Stimulated activated effector memory CD8-positive, alpha-beta T cell treated with anti-CD3 and anti-CD28 coated beads, Interleukin-12 subunit alpha, Interleukin-12 subunit beta, amount 100 ng/mL, for 72 hours (primary cell): ENCODE measurements at places on chromosomes 6 and 20.
A peak's percentile ranks its signal among the peaks of the same experiment; 100 is the strongest.

GRCh38 chr6:41965429-41966213 lies 24.0 kb upstream of the CCND3 start:
- DNase-seq: no peak

- DNase-seq: peak; percentile 37
Measured at GRCh38 chr6:43724914-43725642, 37.5 kb upstream of the MRPS18A start.

DNA sequence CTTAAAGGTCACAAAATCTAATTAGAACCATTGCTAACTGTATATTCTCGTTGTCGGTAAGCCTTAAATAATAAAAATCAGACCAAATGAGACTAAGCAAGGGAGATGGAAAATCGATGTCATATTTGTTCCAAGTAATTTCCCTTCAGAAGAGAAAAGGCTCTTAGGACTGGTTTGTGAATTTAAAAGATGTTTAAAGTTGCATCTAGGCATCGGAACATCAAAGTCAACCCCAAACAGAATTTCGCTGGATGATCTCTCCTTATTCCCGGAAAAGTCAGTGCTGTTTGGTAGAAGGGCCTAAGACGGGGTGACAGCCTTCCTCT lies 63.8 kb downstream of the NPEPL1 start:
- no peak for DNase-seq

DNA sequence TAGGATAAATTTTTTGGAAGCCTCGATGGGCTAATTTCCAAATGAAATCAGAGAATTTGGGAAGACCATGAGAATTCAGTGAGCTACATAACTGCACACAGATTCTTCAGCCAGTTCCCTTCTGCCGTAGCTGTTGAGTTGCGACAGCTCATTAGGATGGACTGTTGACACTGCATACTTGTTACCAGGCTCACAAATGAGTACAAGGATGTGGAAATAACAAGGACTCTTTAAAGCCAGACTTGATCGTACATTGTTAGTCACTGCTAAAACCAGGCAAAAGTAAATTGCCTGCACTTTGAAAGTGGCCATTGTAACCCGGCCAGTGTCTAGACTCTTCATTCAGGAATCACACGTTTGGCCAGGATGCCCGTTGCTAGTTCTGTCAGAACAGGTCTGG lies 37.0 kb downstream of the NDUFAF5 start:
- DNase-seq: no peak

DNA sequence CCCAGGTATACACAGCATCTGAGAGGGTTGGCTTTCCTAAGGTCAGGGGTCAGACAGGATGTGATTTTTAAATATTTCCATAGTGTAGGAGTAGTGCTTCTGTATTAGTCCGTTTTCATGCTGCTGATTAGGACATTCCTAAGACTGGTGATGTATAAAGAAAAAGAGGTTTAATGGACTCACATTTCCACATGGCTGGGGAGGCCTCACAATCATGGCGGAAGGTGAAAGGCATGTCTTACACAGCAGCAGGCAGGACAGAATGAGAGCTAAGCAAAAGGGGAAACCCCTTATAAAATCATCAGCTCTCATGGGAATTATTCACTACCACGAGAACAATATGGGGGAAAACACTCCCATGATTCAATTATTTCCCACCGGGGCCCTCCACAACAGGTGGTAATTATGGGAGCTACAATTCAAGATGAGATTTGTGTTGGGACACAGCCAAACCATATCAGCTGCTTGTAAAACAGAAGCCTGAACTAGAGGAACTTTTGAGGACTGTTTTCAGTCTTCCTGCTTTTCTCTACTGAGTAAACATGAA lies 91.0 kb upstream of the MEI4 start:
- DNase-seq: no peak

DNA sequence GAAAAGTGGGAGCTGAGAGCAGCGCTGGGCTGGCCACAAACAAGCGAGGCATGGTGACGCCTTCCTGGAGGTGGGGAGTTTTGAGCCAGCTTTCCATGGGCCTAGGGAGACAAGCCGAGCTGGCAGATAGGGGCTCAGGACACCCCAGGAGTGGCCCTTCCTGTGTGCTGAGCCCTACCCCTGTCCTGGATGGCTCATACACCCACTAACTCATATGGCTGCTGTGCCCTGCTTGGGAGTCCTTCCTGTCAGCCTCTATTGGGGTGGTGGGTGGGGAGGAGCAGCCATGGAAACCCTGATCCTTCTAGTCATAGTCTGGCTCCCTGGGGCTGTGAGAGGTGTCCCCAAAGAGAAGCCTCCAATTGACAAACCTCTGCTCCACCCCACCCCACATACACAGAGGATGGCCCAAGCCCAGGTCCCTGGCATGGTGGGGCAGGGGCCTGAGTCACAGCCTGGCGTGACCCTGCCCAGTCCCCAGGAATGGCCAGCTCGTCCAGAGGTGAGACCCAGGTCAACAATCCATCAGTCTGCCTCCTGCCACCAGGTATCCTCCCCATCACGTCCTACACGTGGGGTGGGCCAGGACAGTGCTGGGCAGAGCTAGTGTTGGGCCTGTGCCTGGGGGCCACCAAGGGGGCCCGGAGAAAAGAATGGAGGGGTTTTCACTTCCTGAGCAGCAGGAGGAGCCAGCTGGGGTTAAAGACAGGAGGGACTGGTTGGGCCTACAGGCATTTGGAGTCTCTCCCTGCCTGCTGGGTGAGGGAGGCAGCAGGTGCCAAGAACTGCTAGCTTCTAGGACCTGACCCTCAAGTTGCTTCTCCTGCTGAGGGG lies 52.2 kb downstream of the MRPL14 start:
- no peak for DNase-seq

DNA sequence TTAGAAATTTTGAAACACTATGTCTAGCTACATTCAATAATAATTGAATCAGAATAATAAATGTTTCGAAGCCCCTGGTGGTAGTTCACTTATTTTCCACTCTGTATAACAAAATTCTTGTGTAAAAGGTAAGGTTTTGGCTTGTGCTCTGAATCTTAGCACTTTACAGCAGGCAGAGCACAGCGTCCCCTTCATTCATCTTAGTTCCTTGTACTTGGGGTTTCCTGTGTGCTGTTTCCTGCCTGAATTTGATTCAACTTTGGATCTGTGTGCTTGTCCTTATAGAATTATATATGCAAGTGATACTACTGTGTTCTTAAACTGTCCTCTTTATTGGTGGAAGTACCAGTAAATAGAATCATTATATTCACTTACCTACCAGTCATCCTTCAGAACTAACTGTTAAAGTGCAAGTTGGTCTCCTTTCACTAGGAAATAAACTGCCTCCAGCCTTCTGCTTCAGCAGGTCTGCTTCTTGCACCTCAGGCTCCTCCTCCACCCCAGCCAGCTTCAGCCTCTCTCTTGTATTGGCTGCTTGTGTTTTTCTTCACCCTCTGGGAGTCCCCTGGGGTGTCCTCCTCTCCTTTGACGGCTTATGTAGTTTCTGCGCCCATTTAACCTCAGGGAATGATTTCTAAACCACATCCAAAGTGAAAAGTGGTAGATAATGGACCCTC lies 28.8 kb upstream of the TULP4 start:
- DNase-seq: no peak

GRCh38 chr6:142784344-142784743 lies 160.6 kb downstream of the HIVEP2 start:
- no peak for DNase-seq

GRCh38 chr6:46796848-46797580 lies 3.8 kb downstream of the MEP1A start:
- no peak for DNase-seq

DNA sequence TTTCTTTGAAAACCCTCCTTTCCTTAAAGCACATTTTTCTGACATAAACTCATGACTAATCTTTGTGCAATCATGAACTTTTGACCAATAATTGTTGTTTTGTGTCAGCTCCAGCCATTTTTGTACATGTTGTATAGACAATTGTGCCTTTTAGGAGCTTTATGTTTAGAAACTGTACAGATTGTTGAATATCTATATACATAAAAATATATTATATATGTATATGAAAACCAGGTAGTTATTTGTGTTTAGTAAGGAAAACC lies 125.7 kb upstream of the EDN1 start:
- DNase-seq: no peak

DNA sequence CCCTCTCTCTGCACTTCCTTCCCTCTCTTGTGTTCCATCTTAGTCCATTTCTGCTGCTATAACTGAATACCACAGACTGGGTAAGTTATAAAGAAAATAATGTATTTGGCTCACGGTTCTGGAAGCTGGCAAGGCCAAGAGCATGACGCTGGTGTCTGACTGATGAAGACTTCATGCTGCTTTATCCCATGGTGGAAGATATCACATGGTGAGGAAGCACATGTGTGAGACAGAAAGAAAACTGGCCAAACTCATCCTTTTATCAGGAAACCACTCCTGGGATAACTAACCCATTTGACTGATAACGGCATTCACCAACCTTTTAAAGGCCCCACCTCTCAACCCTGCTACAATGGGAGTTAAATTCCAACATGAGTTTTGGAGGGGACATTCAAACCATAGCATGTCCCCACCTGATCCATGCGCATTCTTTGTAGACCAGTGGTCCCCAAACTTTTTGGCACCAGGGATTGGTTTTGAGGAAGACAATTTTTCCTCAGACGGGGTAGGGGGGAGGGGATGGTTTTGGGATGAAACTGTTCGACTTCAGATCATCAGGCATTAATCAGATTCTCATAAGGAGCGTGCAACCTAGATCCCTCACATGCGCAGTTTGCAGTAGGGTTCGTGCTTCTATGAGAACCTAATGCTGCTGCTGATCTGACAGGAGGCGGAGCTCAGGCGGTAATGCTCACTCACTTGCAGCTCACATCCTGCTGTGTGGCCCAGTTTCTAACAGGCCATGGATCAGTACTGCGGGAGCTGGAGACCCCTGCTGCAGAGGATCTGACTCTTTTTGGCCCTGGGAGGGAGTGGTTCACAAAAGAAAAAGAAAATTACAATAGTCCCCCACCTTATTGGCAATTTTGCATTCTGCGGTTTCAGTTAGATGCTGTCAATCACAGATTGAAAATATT lies 71.7 kb upstream of the RNF24 start:
- no peak for DNase-seq

- no peak for DNase-seq
Measured at GRCh38 chr6:6414931-6415330, 94.5 kb upstream of the F13A1 start.

DNA sequence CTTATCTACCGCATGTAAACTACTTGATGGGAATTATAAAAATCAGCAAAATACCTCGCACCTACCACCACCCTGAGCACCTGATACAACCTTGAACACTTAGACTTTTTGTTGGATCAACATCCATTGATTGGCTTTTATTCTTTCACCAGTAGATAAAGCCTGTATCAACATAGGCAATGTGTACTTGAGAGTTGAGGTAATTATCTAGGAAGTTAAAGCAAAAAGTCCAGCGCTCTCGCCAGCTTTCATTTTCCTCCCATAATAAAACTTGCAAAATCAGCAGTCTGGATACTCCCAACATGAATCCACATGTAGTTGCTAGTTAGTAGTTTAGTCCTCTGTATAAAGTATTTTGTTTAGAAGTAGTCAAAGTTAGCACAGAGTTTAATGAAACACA lies 132.0 kb upstream of the PRDM1 start:
- DNase-seq: no peak

GRCh38 chr6:14129575-14129974 lies 12.0 kb downstream of the CD83 start:
- DNase-seq: no peak

DNA sequence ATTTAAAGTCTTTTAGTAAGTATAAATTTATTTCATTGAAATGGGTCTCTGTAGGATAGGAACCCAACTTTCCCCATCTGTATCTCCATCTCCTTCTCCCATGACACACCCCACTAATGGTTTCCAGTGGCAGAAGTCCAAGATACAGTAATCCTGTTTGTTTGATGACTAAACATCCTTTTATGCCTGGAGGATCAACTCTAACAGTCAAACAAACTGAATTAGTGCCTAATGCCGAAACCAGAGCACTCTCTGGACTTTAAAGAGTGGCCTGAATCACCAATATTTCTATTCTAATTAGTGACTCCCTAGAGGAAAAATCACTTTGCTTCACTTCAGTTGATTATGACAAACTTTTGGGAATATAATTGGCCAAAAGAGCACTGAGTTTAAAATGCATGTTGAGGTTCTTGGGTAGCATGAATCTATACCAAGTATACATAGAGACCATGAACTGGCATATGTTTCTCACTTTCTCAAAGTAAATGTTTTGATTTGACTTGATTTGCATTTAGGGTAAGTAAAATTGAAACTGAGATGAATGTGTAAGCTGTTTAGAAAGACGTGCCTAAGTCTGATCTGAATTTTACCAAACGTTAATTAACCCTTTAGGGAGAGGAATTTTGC lies 776.4 kb upstream of the NRSN1 start:
- DNase-seq: no peak

DNA sequence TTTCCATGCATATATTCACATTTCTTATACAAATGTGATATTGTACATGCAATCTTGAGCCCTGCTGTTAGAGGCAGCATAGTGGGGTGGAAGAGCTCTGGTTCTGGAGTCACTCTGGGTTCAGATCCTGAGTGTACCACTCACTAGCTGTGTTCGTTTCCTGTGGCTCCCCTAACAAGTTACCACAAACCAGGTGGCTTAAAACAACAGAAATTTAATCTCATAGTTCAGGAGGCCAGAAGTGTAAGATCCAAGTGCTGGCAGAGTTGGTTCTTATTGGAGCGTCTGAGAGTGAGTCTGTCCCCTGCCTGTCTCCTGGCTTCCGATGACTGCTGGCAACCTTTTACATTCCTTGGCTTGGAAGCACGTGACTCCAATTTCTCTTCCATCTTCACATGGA lies 115.6 kb downstream of the MAP3K7 start:
- DNase-seq: no peak

DNA sequence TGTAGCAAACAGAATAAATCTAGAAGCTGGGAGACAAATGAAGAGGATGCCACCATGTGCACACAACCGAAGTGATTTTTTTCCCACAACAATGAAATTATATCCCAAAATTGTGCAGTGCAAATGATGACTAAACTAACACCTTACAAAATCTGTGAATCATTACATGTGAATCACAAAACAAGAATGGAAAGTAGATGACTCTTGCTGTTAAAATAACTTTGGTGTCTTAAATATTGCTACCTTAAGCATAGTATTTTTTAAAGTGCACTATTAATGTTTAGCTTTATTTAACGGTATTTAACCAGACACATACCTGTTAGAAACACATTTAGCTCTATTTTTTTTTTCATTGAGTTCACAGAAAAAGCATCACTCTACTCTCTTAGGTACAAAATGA lies 190.8 kb downstream of the TBC1D32 start:
- no peak for DNase-seq

DNA sequence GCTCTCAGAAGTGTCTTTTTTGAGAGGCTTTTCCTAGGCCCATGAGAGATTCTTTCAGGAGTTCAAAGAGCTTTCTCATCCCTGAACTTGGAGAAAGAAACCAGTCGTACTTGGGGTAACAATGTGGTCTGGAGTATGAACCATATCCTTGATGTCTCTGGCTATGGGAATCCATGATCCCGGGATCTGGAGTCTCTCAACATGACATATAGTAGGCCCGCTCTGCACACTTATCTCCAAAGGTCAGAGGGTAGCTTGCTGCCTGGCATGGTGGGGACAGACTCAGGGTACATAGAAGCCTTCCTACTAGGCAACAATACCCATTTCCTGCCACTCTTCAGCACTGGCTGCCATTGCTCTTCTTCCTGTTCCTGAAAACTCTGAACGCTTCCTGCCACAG lies 42.2 kb upstream of the NFATC2 start:
- DNase-seq: no peak

- DNase-seq: no peak
Measured at GRCh38 chr6:53513519-53513966, 31.4 kb downstream of the GCLC start.
